Uterus (tissue), 4 donors: ENCODE measurements at places on chromosomes 5 and 9.

GRCh38 chr9:109582386-109582785 is 84.3 kb upstream of the PTPN3 start:
- DNase-seq, result no peak

DNA sequence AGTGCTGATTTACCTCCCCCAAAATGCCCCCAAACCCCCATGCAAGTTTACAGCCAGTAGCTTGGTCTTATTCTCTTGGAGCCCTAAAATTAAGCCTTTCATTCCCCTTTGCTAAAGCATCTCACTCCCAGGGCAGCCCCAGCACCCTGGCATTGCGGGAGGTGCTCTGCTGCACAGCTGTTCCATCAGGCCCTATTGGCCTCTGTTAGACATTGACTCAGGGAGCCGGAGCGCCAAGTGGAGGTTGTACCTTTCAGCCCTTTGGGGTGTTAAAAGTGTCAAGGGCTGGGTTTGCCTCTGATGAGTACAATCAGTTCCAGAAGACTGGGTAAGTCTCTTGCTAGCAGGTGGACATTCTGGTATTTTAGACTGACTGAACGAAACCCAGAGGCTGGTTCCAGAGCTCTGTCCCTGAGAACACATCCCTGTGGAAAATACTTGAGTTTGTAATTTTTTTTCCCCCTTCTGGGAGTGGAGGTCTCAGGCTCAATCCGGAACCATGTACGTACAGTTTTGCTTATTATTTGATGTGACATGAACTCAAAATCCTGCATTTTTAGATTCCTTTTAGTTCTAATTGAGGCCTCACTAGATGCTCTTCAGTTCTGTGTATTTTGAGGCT is 102.4 kb downstream of the UBE2R2 start:
- no peak for DNase-seq

DNA sequence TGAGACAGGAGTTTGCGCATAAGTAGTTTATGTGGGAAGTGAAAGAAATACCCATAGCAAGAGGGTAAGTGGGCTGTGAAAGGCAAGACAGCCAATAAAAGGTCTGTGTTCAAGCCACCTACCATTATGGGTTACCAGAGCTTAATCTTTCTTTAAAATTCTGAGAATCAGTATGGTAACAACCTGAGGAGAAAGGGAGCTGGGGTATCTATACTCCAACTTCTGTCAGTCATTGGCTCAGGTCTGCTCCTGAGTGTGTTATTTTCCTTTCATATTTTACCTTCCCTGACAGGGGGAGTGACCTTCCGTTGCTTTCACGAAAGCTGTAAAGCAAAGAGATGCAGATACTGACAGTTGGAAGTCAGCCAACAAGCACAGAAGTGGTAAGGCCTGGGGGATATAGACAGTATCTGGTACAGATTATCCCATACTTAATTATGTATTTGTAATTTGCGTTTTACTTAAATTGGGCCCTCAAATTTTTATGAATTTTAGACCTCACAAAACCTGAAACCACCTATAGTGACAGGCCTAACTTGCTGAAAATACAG is 233.4 kb downstream of the RAB3C start:
- DNase-seq, result no peak

GRCh38 chr5:25515525-25515924 is 870.7 kb upstream of the CDH10 start:
- DNase-seq, result no peak

GRCh38 chr5:52841114-52841513 is 53.4 kb downstream of the ITGA1 start:
- no peak for DNase-seq
